Naive thymus-derived CD4-positive, alpha-beta T cell (primary cell): ENCODE measurements at places on chromosomes 12 and 14.
A peak's percentile ranks its signal among the peaks of the same experiment; 100 is the strongest.

DNA sequence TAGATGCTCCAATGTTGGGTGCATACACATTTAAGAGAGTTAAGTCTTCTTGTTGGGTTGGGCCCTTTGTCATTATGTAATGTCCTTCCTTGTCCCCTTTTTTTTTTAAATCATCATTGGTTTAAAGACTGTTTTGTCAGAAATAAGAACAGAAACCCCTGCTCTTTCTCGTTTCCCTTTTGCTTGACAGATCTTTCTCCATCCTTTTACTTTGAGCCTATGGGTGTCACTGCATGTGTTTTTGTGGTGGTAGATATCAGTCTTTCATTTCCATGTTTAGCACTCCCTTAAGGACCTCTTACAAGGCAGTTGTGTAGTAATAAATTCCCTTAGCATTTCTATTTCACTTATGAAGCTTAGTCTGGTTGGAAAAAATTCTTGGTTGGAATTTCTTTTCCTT lies 47.4 kb downstream of the RTN1 start:
- no peak for DNase-seq

- DNase-seq, result no peak
Observed at GRCh38 chr12:66823857-66824570, 145.1 kb upstream of the GRIP1 start.

GRCh38 chr12:59459966-59460660 lies 135.7 kb upstream of the SLC16A7 start:
- no peak for DNase-seq

DNA sequence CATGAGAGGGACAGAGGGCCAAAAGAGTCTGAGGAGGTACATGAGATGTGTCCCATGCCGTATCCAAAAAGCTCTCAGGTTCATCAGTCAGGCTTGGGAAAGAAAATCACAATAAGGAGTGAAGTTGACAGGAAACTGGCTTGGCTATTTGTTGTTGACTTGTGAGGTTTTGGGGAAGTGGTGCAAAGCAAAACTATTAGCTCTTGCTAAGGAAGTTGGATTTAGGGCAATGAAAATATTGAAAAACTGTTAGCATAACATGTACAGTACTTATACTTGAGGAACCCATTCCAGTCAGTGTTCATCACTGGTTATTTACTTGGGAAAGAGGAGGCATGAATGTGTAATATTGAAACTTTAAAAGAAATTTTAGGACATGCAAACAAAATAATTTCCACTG lies 145.9 kb downstream of the DUSP6 start:
- DNase-seq, result no peak

DNA sequence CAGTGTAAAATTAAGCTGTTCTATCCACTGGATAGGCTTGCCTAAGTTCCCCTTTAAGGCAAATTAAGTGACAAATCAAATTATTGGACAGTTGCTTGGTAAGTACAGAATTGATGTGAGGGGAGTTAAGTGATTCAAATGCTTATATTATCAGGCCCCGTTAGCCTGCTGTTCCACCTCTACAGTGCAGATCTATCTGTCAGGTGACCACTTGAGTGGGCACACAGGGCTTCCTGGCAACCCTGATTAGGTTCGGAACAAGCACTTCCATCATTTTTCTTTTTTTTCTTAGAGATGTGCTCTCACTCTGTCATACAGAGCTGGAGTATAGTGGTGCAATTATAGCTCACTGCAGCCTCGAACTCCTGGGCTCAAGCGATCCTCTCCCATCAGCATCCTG lies 453.8 kb downstream of the RAD51B start:
- DNase-seq, result no peak

DNA sequence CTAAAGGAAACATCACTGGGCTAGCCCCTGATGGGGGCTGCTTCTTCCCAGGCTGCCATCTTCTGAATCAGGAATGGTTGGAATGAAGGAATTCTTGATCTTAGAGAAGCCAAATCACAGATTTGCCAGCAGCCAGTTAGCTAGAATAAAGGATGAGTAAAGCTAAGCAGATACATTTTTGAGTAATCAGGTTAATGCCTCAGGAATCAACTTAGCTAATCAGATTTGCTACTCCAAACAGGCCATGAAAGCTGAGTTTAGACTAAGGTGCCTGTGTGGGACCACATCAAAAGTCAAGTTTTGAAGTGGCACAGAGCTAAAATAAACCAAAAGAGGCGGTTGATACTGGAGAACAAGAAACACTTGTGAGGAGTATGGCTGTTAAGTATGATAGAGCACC lies 28.8 kb upstream of the LMO3 start:
- DNase-seq, result no peak

- no peak for DNase-seq
Observed at GRCh38 chr12:16359512-16360491, 12.4 kb downstream of the MGST1 start.

DNA sequence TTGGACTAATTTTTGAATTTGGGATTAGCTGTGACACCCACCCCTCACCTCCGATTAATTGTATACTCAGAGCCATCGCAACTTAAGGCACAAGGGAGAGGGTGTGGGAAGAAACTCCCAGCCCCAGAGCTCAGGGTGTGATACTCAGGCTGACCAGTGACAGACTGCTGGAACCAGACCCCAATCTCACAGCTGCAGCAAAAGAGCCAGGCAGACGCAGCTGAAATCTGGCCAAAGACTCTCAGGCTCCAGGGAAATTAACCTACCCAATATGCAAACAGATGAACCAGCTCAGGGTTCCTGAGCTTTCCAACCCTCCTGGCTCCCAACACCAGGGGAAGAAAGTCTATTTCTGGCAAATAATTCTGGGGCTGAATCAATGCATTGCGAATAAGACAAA lies 30.5 kb downstream of the ANAPC7 start:
- DNase-seq, result no peak

DNA sequence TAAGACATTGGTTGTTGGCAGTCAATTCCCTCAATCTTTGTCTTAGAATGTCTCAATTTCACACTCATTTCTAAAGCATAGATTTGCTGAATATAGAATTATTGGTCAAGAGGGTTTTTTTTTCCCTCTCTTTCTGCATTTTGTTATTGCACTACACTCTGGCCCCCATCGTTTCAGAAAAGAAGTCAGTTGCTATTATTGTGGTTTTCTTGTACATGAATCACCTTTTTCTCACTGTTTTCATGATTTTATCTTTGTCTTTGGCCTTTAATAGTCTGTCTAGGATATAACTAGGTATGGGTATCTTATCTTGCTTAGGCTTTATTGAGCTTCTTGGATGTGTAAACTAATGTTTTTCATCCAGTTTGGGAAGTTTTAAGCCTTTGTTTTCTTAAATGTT lies 194.3 kb upstream of the DAAM1 start:
- no peak for DNase-seq

DNA sequence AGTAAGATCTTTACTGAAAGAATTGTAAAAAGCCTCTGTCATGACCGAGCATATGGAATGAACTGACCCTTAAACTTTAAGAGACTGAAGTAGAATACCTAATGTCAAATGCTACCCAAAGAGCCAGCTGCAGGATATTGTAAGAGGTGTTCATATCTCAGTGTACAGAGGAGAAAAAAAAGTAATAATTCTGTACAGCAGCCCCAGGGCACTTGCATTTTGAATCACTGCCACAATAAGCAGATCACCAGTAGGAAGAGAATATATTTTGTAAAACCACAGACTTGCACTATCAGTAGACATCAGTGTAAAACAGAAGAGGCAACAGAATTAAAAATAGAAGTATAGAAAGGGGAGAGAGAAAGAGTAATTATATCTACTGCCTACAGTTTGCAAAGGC lies 162.6 kb downstream of the PPFIA2 start:
- DNase-seq, result no peak

- no peak for DNase-seq
Observed at GRCh38 chr12:108190529-108190928, 61.4 kb downstream of the WSCD2 start.

- no peak for DNase-seq
Observed at GRCh38 chr12:85872497-85873091, 1.5 kb upstream of the NTS start.

- no peak for DNase-seq
Observed at GRCh38 chr14:28759653-28760313, 6.8 kb upstream of the FOXG1 start.

DNA sequence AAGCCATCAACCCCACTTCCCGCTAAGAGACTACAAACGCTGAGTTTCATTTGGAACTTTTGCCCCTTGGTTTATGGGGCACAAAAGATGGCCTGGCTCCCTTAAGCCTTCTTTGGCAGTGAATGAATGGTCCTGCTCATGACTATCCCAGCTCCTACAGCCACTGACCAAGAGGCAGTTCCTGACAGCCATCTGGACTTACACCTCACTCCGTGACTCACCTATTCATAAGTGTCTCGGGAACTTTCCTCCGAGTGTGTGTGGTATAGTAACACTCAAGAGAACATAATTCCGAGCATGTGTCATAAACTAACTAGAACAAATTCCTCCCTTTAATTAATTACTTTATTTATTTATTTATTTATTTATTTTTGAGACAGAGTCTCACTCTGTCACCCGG lies 51.9 kb upstream of the NUDT4 start:
- no peak for DNase-seq

- DNase-seq, result no peak
Observed at GRCh38 chr12:30985814-30986452, 59.4 kb downstream of the TSPAN11 start.

- no peak for DNase-seq
Observed at GRCh38 chr12:3353621-3354020, 137.4 kb upstream of the PRMT8 start.

DNA sequence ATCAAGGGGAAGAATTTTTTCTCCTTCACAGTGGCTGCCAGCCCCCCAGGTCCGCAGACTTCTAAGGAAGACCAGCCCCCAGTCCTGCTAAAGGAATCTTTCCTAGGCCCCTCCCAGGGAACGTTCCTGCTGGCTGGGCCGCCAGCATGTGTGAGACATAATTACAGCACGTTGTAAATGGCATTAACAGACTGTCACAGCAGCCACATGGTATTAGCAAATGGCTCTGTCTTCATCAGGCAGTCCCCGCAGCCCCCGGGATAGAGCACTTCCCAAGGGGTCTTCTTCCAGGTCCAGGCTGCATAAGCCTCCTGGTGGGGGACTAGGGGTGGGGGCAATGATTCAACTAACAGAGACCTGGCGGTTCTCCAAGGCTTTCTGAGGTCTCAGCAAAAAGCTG lies 34.9 kb upstream of the FAM222A start:
- no peak for DNase-seq

DNA sequence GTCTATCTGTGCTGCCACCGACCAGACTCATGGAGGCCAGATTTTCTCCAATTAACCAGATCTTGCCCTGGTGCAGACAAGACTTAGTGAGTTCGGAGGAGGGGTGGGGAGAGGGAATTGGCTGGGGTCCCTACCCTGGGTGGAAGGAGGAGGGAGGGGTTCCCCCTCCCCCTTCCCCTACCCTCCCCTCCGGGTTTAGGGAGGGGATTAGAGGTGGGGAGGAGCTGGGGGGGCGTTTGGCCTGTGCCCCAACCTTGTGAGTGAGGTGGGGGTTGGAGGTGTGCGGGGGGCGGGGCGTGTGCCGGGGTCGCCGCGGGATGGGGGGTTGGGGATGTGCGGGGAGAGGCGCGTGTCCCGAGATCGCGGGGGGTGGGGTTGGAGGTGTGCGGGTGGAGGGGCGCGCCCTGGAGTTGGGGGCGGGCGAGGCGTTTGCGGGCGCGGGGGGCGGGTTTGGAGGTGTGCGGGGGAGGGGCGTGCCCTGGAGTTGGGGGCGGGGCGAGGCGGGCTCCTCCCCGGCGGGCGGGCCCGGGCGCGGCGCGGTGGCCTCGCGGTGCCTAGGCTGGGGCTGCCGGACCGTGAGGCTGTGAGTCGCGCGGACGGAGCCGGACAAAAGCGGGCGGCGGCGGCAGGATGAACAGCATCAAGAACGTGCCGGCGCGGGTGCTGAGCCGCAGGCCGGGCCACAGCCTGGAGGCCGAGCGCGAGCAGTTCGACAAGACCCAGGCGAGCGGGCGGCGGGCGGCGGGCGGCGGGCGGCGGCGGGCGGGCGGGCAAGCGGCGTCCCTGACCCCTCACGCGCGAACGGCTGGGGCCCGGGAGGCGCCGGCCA lies at the start of gene HIP1R:
TSS of gene HIP1R (plus strand) at position 537 of the 829 bp plus-strand sequence. CDS start at position 631, 94 bp downstream.
- peak; percentile 63 for DNase-seq

- DNase-seq, result no peak
Observed at GRCh38 chr12:100899301-100899700, 104.7 kb downstream of the ANO4 start.

- no peak for DNase-seq
Observed at GRCh38 chr12:24489939-24490338, 459.0 kb downstream of the BCAT1 start.

DNA sequence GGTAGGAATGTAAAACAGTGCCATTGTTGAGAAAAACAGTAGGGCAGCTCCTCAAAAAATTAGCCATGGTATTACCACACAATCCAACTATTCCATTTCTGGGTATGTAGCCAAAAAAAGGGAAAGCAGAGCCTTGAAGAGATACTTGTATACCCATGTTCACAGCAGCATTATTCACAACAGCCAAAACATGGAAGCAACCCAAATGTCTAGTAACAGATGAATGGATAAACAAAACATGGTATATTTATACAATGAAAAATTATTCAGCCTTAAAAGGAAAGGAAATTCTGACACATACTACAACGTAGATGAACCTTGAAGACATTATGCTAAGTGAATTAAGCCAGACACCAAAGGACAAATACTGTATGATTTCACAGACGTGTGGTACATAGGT lies 67.6 kb upstream of the GNG2 start:
- DNase-seq, result no peak

- no peak for DNase-seq
Observed at GRCh38 chr12:22658214-22658613, 33.2 kb downstream of the ETNK1 start.
